Heart right ventricle (tissue), 16 donors: ENCODE measurements at places on chromosomes 3 and 15. TPM values are rescaled to one million over a fixed set of nuclear protein-coding genes. Genes with fewer than 3 reads are reported as not detected.

The NAALADL2 gene
- 4.9 TPM for total RNA-seq

The CCR3 gene
- not detected for total RNA-seq

The C3orf49 gene
- total RNA-seq = not detected

The MOBP gene
- total RNA-seq = not detected

The U2SURP gene
- total RNA-seq = 48.8 TPM

The TLR9 gene
- 0.28 TPM for total RNA-seq

The CCRL2 gene
- total RNA-seq = 1.7 TPM

The CHCHD6 gene
- total RNA-seq = 13.5 TPM

The TJP1 gene
- 166 TPM for total RNA-seq

- DNase-seq = no peak
These were observed 700.8 kb downstream of the SI start for GRCh38 chr3:164377466-164377865.

DNA sequence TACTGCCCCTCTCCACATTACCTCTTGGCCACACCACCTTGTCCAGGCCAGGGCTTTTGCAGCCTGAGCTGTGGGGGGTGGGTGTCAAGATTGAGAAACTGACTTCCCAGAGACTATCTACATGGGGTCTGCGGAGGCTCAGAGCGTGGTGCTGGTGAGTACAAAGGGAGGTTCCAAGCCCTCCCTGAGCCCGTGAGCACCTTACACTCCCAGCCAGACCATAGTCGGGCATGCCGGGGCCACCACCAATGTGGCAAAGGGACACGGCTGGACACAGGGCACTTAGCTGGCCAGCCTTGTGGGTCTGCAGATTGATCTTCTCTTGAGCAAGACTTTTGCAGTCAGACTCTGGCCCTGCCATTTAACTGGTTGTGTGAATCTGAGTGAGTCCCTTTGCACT lies 74.1 kb upstream of the GATA2 start:
- no peak for DNase-seq

DNA sequence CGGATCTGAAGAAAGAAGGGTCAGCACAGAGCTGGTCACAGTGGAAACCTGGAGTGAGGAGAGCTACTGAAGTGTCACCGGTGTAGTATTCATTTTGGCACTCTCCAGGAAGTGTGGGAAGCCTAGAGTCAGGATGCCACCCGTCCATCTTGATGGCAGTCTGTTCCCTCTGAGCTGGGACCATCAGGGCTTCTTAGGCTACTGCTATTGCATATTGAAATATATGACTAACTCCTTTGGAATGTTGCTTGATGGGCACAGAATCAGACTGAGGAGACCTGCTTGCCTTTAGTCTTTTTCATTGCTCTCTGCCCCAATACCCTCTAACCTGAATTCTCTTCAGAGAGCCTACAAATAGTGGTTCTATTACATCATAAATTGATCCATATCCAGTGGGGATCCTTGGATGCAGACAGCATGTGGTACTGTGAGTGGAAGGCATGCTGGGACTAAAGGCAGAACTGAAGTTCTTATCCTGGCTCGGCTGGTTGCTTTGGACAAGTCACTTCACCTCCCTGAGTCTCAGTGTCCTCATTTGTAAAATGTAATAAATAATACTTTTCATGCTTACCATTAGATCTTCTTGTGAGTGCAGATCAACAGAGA lies 143.5 kb downstream of the PDE8A start:
- DNase-seq = no peak

GRCh38 chr15:63763476-63764123 lies 70.1 kb downstream of the HERC1 start:
- DNase-seq = no peak

DNA sequence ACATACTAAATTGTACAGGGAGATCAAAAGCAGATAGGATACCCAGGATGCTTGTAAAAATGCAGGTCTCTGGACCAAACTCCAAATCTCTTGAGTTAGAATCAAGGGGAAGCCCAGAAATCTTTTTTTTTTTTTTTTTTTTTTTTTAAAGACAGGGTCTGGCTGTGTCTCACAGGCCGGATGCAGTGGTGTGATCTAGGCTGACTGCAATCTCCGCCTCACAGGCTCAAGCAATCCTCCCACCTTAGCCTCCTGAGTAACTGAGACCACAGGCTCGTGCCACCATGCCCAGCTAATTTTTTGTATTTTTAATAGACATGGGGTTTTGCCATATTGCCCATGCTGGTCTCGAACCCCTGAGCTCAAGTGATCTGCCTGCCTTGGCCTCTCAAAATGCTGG lies 373.5 kb downstream of the SHQ1 start:
- DNase-seq = no peak

- DNase-seq = no peak
These were observed 35.4 kb upstream of the ICE2 start for GRCh38 chr15:60514261-60514881.

- no peak for DNase-seq
These were observed 221.1 kb upstream of the TLE3 start for GRCh38 chr15:70318594-70319465.

- DNase-seq = no peak
These were observed 233.0 kb upstream of the POU1F1 start for GRCh38 chr3:87509401-87509800.

DNA sequence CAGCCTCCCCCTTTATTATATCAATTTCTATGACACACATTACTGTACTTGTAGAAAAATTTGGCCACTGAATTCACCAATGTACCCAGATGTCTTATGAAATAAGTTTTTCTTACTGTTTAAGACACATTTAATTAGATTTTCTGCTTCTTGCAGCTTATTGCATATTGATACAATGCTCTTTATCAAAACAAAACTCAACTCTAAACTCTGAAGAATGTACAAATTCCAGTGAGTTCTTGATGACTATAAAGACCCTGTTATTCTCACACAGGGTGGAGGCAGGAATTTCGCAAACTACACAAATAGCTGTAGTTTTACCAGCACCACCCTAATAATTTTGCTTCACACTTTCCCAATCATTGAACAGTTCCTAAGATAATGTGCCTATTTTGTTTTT lies 22.0 kb downstream of the CMTM6 start:
- DNase-seq = no peak

GRCh38 chr3:11034309-11034985 lies 41.9 kb downstream of the SLC6A1 start:
- DNase-seq = no peak

DNA sequence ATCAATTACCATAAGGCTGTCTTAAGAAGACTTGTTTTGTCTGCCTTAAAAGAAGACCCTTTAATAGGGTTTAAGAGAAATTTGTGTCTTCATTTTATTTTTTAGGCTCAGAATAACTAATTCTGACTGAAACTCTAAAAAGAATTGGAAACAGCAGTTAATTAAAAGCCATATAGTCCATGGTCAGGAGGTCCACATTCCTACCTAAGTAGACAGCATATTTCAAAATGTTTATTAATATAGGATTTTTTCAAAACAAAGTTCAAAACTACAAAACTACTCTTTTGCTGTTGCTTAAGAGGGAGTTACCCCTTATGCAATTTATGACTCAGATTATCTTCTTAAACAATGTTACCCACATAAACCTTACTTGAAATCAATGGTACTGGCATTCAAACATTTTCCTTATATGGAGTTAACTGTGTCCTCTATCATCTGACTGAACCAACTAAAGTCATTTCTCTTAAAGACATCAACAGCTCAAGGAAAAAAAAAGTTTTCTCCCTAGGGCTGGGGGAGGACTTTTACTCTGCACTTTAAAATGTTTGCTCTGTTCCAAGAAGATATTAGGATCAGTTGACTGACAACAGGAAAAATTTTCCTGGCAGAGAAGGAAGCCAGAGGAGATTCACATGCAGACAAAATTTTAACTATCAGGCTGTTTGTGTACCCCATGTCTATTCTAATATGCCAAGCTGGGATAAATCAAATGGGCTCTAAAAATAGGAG lies 56.8 kb upstream of the NANOGP8 start:
- no peak for DNase-seq

DNA sequence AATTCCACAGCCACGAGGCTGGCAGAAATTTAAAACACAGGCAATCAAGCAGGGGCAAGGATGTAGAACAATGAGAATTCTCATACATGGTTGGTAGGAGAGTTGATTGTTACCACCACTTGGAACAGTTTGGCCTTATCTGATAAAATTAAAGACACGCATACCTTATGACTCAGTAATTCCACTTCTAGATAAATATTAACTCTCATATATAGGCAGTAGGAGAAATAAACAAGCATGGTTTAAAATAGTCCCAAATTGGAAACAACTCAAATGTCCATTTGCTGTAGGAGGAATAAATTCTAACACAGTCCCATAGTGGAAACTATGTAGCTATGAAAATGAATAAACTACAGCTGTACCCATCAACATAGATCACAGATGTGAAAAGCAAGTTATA lies 42.3 kb upstream of the USP3 start:
- DNase-seq = no peak

DNA sequence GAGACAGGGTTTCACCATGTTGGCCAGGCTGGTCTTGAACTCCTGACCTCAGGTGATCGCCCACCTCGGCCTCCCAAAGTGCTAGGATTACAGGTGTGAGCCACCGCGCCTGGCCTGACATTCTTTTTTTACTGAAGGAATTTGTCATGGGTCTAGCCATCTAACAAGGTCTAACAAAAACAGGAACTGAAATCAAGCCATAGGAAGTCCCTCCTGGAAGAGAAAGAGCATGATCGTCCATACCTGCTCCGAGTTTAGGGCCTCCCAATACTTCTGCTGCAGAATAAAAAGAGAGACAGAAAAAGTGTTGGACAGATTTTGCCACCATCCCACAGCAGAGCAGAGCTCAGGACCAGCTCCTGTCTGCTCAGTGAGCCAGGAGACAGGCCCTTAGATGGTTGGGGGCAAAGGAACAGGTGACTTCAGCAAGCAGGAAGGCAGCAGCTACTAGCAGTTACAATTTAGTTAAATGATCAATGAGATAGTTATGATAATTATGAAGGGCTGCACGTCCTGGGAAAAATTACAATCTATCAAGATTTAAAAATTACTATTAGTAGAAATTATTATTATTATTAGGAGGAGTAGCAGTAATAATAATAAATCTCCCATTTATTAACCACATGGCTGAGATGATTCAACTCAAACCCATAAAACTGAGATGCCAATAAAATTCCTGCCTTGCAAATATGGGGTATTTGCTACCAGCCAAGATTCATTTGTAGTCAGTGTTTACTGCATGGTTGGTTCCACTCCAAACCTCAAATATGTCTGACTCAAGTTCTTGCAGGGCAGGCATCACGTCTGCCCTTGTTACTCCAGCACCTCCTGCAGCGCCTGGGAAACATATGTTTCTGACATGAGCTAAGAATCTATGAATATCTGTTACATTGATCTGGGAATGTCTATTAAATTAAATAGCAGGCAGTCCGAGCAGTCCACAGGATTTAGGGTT lies 40.1 kb downstream of the TMEM44 start:
- DNase-seq = no peak

GRCh38 chr15:80636675-80637074 lies 58.4 kb upstream of the ABHD17C start:
- DNase-seq = peak; percentile 18

- DNase-seq = peak; percentile 22
These were observed 190.7 kb upstream of the NDN start for GRCh38 chr15:23877502-23878412.

- DNase-seq = no peak
These were observed 16.6 kb downstream of the TJP1 start for GRCh38 chr15:29805708-29806104.

GRCh38 chr3:138328341-138328740 lies 1.3 kb downstream of the NME9 start:
- DNase-seq = no peak

DNA sequence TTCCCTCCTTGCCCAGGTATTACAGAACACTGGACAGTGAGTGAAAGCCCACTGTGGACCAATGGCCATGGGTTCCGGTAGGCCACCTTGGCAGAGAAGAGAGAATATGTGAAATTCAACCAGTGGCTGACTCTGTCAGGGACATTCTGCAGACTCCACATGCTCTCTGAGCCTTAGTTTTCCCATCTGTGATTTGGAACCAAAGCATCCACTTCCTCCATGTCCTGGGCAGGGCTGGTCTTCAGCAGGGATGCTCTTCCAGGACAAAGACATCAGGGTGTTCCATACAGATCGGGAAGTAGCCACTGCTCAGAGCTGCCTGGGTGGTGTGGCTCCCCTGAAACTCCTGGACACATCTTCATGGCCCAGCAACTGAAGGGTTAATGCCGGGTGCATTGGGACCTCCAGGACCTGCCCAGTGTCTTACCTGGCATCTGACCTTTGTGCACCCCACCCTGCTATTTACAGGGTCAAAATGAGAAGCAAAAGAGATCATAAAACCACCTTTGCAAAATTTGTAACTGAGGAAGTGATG lies 28.3 kb upstream of the TRPM1 start:
- DNase-seq = no peak

- DNase-seq = peak; percentile 79
These were observed 62.8 kb downstream of the POLR2M start for GRCh38 chr15:57769266-57769665.

DNA sequence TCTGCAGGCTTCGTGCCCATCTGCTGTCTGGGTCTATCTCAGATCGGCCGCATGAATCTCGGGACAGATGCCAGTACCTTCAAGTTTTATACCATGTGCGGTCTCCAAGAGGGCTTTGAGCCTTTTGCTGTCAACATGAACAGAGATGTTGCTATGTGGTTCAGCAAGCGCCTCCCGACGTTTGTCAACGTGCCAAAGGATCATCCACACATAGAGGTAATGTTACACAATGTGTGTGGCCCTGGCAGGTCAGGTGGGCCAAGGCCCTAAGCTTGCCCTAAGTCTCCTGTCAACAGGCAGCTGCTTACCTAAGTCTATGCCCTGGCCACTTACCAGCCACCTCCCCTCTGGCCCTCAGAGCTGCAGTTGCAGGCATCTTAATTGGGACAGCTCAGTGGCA lies 324.0 kb upstream of the CHRM5 start:
- no peak for DNase-seq

DNA sequence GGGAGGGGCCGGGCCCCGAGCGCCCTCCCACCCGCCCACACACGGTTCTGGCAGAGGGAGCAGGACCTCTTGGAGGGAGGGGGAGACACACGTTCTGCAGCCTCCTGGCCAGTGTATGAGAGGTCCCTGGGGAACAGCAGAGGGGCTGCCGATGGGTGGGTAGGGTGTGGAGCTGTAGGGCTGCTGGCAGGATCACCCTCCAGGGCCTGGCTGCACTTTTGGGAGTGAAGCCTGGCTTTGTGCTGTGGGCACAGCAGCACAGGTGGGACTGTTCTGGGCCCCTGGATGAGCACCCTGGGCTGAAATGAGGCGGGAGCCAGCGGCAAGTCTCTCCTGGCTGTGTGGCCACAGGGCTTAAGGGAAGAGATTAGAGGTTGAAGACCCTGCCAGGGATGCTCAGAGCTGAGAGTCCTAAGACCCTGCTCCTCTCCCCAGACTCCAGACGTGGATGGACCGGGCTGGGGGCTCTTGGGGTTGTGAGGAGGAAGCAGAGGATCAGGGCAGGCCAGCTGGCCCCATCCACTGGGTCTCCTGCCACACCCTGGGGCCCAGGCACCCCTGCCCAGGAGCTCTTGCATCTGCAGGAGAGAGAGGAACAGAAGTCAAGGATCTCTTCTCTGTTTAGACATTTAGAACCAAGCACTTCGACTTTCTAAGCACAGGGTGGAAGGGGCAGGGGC lies 45.2 kb downstream of the RGMA start:
- DNase-seq = no peak
